ENCODE measurements at places on chromosomes 7 and 10.

DNA sequence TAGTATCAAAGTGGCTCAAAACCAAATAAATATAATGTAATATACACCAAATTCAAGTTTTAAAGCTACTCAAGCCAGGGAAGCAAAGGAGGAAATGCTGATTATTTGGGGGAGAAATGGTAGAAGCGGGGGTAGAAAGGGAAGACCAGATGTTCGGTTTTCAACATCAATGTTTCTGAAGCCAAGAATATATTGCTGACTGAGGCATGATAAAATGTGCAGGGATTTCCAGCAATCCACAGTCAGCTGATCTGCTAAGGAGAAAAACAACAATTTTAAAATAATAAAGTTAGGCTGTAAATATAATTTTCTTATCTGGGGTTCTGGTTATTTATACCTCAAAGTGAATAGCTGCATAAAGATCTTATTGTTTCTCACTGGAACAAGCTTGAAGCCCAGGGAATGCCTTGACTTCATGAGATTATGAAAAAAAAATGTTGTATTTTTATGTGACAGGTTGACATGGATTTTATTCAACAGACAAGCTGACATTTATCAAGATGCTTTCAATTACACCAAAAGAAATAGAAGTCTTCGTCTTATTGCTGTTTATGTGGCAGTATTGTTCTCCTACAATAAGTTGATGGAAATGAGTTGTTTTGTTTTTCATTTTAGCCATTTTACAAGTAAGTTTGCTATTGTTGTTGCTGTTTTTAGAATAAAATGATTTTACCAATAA lies 28.6 kb upstream of the BMPER start:
- no peak for DNase-seq

- no peak for DNase-seq
Observed at GRCh38 chr10:46014683-46015405, 15.6 kb downstream of the NCOA4 start.

- no peak for DNase-seq
Observed at GRCh38 chr7:128908750-128909624, 1.5 kb downstream of the KCP start.

- no peak for DNase-seq
Observed at GRCh38 chr7:22617166-22617565, 109.8 kb upstream of the IL6 start.

GRCh38 chr7:127789031-127789430 lies 137.0 kb downstream of the SND1 start:
- DNase-seq = no peak

GRCh38 chr10:125472010-125472607 lies 210.9 kb downstream of the TEX36 start:
- DNase-seq = no peak

GRCh38 chr7:132419542-132419941 lies 156.7 kb downstream of the PLXNA4 start:
- no peak for DNase-seq

GRCh38 chr7:116493449-116493848 lies 6.1 kb upstream of the CAV2 start:
- no peak for DNase-seq

- no peak for DNase-seq
Observed at GRCh38 chr7:157195868-157196267, 57.1 kb downstream of the UBE3C start.

DNA sequence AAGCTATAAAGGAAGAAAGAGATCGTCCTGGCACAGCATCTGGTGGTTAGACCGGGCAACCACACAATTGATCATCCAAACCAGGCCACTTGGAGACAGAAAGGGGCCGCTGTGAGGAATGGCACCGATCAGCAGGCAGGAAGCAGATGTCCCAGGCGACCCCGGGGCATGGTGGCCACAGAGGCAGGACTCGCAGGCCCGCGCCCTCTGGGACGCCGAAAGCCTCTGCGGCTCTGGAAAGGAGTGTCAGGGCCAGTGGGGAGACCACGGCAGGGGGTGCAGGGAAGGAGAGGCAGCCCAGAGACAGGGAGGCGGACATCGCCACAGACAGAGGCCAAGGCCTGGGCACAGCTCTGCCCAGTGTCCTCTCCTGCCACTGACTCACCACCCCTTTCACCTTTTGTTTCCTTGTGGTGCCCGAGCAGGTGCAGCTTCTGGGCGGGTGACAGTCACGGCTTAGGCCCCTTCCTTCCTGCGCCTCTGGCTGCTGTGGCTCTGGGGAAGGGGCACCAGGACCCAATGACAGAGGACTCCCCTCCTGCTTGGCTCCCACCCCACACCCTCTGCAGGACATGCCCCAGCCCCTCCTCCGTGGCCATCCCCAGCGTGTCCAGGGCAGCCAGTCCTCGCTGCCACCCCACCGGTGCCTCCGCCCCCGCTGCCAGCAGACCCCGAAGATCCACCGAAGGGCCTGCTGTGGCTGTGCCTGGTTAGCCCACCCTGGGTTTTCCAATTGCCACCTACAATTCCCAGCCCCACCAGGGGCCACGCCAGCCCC lies 10.9 kb downstream of the STK32C start:
- DNase-seq = no peak

- DNase-seq = no peak
Observed at GRCh38 chr10:126135177-126135576, 238.8 kb downstream of the FANK1 start.

DNA sequence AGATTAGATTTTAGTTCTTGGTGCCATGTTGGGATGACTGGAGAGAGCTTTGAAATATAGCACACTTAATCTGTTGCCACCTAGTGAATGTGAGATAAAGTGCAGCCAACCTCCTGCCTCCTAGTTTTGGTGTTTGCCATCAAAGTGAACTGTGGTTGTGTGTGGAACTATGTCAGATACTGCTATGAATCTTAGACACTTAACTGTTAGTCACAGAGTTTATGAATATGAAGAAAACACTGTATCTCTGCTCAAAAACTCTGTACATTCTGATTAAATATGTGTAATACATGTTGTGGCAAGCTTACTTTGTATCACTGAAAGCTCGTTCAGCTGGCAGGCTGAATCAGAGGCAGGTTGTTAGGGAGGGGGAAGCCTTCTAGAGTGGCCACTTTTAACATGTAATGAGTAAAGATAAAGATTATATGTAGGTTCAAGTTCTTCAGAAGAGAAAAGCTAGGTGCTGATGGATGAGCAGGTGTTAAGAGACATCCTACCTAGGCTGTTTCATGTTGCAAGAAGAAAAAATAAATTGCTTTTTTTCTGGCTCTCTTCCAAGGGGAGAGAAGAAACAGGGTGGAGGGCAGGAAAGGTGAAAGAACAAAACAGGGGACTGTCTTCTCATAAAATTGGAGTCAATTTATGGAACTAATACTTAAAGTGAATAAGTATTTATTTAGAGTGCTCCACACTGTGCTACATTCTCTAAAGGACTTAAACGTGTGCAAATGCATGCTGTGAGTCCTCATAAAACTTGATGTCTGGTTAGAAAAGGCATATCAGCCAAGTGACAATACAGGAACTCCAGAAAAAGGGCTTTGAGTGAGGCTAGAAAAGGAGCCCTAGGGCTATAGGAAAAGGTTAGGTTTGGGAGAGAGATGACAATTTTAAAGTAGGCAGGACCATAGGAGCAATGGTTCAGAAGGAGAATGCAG lies 14.1 kb upstream of the LAMB1 start:
- peak; percentile 52 for DNase-seq

- no peak for DNase-seq
Observed at GRCh38 chr7:776992-777727, 50.1 kb upstream of the PRKAR1B start.

- no peak for DNase-seq
Observed at GRCh38 chr10:117656385-117657367, 114.1 kb downstream of the EMX2 start.

- DNase-seq = peak; percentile 76
Observed at GRCh38 chr10:21497177-21497807, 28.2 kb downstream of the SKIDA1 start.

- no peak for DNase-seq
Observed at GRCh38 chr10:81875467-81876252, 666 bp downstream of the NRG3 start.

GRCh38 chr10:11553773-11554381 lies 57.6 kb downstream of the USP6NL start:
- no peak for DNase-seq

DNA sequence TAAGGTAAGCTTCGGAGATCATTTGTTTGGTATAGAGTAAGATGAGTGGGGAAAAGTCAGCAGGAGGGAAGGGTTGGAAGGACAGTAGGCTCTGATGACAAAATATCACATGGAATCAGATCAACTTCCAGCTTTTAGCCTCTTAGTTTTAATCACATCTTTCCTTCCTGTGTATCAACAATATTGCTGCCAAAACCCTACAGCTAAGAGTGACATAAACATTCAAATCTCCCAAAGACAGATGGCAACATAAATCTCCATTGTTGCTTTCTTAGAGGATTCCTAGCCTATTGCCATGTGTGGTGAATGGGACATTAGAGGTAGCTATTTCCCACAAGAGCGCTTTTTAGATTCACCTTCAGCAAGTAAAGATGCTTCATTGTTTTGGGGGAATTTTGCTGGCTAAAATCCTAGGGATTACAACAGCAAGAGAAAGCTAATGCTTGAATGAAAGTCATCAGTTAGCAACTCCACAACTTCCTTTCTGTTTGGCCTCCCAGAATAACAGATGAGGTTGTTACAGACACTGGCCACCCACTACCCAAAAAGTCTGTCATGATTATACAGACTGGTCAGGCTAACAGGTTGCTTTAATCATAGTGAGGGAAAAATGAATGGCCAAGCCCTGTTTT lies 35.2 kb upstream of the FZD1 start:
- DNase-seq = no peak

- DNase-seq = no peak
Observed at GRCh38 chr7:93150200-93150835, 2.1 kb upstream of the SAMD9L start.

- no peak for DNase-seq
Observed at GRCh38 chr10:57627642-57628178, 640.0 kb downstream of the IPMK start.

DNA sequence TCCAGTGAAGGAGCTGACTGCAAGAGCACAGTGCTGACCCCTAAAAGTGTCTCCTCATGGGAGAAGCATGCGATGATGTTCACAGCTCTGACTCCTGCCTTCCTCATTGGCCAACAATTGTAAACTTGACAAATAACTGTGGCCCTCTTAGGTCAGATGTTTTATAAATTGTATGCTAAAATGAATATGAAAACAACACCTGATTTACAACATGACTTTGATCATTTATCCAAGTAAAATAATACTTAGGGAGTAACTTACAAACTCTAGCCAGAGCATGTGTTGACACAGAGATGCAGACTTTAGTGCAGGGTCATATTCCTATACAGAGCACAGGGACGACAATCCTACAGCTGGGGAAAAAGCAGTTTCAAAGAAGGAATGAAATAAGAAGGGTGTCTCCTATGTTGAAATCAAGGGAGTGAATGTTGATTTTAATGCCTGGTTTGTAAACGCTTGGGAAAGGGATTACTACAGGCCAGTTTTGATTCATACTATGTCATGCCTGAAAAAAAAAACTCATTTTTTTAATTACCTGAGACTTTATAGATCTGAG lies 391.4 kb upstream of the AKR1E2 start:
- DNase-seq = no peak

GRCh38 chr7:130925136-130925794 lies 191.3 kb upstream of the KLF14 start:
- no peak for DNase-seq

DNA sequence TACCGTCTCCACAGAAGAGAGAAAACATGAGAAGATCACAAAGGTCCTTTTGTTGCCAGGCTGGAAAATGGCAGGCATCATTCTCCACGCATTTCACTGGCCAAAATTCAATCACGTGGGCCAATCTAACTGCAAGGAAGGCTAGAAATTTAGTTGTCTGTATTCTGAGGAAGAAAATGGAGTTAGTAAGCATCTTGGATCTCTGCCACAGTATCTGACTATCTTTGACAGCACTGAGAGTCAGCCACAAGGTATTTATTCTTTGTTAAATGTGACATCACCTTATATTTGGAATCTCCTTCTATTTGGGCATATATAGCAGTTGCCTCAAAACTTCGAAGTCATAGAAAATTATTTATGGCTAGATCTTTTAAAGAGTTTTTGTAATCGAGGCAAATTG lies 213.9 kb downstream of the NSUN6 start:
- no peak for DNase-seq

- DNase-seq = no peak
Observed at GRCh38 chr10:49353895-49354566, 41.9 kb downstream of the DRGX start.

DNA sequence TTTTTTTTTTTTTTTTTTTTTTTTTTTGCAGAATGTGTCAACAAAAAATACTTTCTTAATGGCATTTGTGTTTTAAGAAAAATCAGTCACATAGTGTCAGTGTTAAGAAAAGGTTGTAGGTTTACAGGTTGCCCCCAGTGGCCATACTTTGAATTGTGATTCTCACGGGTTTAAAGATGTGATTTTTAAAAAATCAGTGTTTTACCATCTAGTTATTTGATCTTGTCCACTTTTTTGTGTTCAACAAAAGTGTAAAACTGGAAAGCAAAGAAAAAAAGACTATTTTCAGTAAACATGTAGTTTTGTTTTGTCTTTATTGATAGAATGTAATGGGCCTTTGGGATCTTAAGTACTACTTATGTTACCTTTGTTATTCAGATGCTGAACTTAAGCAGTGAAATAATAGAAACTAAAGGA lies 25.7 kb downstream of the SUV39H2 start:
- no peak for DNase-seq

Data from NCI-H1092 treated with DMSO at 0.1 percent for 48 hours (cell line).